NCI-H1105 (cell line): ENCODE measurements at places on chromosomes 2 and 18.

DNA sequence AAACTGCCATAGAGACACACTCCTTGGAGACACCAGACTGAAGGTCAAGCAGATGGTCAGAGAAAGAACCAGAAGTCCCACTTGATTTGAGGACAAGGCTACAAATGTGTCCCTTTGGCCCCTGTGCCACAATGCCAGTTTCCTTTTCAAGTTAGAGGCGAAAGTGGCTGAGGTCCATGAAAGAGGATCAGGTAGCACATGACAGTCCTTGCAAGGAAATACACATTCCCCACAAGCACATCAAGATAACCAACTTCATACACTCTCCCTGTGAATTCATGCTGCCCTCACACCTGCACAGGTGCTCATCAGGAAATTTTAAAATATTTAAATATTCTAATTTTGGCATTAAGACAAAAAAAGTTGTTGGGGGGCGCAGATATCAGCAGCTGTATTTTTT lies 218.6 kb downstream of the TCF4 start:
- DNase-seq, result no peak

- no peak for DNase-seq
These were observed 32.8 kb downstream of the AOX1 start for GRCh38 chr2:200618590-200619021.

GRCh38 chr2:227482638-227483340 lies 10.8 kb downstream of the AGFG1 start:
- no peak for DNase-seq

DNA sequence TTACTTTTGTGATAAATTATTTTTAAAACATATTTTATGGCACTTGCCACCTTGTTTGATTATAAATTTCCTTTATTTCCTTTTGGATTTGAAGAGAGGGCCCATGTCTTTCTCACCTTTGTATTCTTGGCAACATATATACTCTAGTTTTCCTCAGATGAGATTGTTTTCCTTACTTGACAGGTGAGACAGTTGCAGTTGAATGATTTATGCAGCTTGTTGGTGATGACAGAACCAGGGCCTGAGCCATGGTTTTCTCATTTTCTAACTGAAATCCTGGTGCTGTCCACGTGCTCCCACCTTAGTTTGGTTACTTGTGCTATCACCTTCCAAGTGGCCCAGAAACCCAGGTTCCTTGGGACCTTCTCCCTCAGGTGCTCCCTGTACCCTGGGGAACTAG lies 58.2 kb downstream of the TTC39C start:
- DNase-seq, result no peak

- no peak for DNase-seq
These were observed 53.1 kb upstream of the ZEB2 start for GRCh38 chr2:144572977-144573376.

DNA sequence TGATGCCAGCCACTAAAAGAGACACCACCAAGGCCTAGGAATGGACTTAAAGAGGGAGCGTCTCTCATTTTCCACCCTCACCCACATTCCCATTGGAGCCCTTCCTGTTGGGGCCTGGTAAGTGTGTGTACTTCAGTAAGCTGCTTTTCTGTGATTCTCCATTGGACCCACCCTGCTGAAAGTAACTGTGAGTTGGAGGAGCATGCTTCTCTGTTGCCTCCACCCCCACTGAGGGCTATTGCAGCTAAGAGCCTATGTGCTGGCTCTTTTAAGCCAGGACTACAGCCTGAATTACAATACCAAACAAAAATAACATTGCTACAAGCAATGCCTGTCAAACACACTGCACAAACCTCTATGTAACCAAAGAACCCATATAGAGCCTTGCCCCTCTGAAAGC lies 81.1 kb downstream of the TRABD2A start:
- no peak for DNase-seq
